ENCODE measurements at places on chromosomes 11 and 22.

DNA sequence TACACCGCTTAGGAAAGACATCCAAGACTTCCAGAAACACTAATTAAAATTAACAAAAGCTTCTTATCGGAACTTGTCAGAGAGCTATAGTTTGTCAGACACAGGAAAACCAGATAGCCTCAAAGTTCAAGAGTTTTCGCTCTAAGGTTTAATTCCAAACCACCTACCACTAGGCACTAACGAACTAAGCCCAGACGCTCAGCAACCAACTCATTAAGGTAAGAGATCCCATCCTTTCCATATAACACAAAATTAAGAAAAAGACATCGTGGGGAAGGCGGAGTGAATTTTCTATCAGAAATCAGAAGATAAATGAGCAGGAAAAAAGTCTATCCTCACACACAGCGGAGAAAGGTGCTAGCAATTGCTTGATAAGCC lies 382 bp downstream of the IMMP1L start:
- no peak for DNase-seq

GRCh38 chr11:35138606-35138942 lies 397 bp upstream of the CD44 start:
- no peak for DNase-seq

DNA sequence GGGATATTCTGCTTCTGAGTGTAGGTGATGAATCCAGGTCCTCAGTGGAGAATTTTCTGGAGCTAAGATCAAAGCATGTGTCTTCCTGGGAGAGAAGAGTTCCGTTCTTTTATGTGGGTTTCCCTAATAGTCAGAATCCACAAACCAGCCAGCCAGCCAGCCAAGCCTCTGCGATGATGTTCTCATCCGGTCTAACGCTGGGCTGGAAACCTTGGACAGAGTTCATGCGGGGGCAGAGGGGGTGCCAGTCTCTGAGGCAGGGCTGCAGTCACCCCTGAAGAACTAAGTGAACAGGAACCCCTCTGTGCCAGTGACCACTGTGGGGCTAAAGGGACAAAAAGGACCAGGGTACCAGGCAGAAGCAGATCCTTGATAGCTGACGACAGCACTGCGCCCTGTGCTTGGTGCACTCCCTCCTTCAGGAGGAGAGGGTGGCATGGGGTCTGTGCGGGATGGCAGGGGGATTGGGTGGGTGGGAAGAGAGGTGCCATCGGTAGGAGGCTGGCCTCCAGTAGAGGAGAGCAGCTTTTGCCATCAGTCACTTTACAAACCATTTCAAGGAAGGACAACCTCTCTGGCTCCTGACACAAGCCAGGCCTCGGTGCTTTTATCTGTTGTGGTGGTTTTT lies 27.1 kb downstream of the ADAMTS15 start:
- no peak for DNase-seq

DNA sequence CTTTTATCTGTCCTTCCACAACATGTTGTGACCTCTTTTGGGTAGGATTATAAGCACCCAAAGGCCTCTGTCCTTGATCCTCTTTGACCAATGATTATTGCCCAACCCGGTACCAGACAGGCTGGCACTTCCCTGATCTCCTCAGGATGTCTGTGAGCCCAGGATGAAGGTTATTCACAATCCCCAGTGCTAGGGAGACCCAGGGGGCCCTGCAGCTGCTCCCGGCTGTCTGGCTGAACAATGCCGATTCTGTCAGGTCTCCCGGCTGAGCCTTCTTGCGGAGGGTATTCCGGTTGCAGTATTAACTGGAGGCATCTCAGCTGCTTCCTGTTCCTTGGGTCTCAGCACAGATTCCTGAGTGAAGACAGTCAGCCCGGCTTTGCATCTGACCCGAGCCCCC lies 71.2 kb upstream of the CDON start:
- DNase-seq = no peak

- no peak for DNase-seq
Measured at GRCh38 chr22:39990686-39991085, 4.1 kb upstream of the FAM83F start.

GRCh38 chr22:40519948-40520331 lies 116.6 kb downstream of the MRTFA start:
- no peak for DNase-seq

- no peak for DNase-seq
Measured at GRCh38 chr11:36485298-36486002, 24.6 kb downstream of the TRAF6 start.

DNA sequence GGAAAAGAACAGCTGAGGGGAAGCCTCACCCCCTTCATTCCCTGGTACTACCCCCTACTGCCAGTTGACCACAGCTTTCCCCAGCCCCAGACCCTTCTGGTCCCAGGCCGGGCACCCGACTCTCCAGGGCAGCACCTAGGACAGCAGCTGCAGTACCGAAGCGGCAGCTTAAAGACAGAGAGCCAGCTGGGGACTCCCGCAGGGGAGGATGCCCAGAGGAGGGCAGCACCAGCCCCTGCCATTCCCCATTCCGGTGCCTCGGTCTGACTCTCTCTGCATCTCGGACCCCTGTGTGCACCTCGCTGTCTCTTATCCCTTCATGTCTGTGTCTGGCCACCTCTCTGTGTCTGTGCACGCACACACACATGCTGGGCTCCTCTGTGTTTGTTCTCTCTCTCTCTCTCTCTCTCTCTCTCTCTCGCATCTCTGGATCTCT lies 9.4 kb downstream of the IGSF9B start:
- peak; percentile 52 for DNase-seq

- no peak for DNase-seq
Measured at GRCh38 chr22:49815641-49816091, 12.0 kb downstream of the BRD1 start.

GRCh38 chr11:112606656-112607055 lies 346.0 kb upstream of the PLET1 start:
- no peak for DNase-seq

GRCh38 chr11:66235141-66235540 lies 33.3 kb upstream of the RAB1B start:
- DNase-seq = no peak

- DNase-seq = no peak
Measured at GRCh38 chr11:70593446-70593983, 195.2 kb downstream of the CTTN start.

DNA sequence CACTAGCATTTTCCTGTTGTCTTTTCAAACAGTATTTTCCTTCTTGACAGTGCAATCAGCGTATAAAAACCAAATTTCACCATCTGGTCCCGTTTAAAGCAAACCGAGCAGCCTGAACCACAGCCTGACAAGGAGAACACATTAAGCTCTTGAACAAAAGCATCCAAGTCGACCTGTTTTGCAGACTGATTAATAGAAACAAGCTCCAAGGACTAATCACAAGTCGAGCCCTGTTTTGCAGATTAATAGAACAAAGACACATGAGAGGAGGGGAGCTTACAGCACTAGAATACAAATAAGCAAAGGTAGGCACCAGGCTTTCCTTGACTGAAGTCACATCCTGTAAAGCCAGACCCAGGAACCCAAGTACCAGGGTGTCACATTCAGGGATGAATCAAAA lies 104.8 kb downstream of the MPPED2 start:
- no peak for DNase-seq
